Fibroblast of lung (primary cell): ENCODE measurements at places on chromosomes 3 and 15.

DNA sequence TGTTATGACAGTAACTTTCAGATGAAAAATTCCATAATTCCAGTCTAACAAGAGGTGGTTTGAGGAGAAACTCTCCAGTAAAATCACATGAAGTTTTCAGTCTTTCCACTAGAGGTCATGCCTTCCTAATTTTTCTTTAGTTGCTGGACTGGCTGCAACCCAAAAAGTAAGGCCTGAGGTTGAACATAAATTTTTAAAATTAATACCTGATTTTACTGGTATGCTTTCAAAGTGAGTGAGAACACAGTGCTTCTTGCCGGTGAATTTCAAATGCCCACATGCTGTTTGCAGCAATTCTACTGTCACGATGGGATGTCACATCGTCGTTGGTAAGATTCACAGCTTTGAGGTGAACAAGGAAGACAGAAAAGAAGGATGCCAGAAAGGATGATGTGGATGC lies 89.0 kb upstream of the FGF12 start:
- DNase-seq: peak; percentile 75

DNA sequence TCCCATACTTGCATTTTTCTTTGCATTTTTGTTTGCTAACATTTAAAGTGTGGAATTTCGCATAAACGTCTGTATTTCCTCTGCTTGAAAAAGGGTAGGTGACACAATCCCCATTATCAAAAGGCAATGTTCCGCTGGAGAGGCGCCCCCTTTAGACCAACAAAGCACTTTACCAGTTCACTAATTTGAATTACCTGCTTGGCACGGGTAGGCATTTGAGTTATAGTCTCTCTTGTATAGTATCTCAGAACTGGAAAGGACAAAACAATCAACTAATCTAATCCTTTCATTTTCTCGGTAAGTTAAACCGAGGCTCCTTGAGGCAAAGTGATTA lies 775 bp upstream of the CCDC39 start:
- no peak for DNase-seq

DNA sequence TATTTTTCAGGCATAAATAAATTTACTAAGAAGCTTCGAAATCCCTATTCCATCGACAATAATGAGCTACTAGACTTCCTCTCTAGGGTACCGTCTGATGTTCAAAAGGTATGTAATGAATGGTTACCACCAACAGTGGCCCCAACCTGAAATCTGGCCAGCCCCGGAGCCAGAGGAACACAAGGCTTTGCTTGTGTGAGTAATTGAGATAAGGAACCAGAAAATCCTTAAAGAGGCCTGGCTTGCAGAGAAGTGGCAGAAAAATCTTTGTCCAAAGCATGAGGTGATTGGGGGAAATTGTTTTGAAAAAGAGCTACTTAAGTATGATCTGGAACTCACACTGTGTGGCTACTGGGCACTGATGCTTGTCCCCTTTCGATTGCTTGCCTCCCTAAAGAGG lies 245.3 kb downstream of the MCTP2 start:
- no peak for DNase-seq

GRCh38 chr3:139226731-139227130 lies 117.1 kb upstream of the MRPS22 start:
- DNase-seq: no peak

DNA sequence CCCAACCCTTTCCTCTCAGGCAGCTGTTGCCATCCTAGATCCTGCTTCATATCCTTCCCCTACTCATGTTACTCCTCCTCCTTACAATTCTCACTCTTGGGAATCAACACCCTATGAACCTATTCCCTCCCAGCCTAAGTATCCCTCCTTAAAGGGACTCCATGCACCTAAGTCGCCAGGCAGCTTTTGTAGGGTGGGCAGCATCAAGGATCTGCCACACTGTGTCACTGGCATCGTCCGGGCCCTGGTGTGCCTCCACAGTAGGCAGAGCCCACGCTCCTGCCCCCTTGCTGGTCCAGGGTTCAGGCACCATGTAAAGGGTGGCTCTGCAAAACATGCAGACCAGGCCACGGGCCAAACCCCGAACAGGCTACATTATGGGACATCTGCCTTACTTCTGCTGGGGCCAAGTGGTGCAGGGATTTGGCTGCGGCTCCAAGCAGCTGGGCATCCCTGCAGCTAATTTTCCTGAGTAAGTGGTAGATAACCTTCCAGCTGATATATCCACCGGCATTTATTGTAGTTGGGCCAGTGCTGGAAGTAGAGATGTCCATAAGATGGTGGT lies 53.4 kb downstream of the GSK3B start:
- DNase-seq: no peak

DNA sequence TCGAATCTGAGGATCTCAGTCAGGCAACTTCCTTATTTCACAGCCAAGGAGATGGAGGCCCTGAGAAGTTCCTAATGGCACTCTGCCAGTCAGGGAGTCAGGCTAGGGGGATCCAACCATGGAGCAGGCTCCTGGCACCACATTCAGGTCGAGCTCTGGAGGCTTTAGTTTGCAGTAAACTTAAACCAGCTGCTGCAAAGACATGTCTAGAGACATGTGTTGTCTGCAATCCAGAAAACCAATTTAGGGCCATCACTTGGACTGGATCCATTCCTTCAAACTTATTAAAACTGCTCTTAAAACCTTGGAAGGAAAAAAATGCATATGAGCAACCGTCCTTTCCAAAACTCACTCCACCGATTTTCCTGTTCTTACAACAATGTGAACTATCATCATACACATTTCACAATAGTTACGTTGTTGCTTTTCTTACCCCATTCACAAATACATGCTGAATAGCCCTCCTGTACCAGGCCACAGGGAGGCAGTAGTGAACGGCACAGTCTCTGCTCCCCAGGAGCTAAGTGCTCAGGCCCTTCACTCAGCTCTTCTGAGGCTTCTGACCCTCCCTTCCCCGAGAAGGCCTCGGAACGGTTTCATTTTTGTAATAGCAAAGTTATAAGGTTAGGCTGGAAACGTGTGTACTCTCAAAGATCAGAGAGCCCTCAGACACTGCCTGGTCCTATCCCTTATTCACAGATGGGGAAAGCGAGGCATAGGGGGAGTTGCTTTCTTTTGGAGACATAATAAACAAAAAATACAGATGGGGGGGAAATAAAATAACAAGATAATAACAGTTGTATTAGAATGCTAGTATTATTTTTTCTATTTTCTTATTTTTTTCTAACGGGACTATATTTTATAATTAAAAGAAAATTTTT lies 20.1 kb downstream of the RFT1 start:
- DNase-seq: peak; percentile 91

DNA sequence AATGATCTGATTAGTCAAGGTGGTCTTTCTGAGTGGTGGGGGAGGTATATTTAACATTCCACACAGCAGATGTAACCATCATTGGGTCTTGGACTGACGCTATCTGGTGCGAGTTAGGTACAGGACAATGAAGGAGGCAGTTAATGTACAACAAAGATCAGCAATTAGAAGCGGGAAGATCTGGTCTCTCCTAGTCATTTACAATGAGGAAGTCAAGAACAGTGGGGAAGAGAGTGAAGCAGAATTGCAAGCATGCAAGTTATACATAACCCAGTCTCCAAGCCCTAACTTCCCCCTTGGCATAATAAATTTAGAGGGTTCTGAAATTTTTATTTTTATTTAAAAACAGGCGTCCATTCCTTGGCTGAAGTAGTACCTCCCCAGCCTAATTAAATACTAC lies 14.1 kb downstream of the GPD1L start:
- DNase-seq: no peak

- DNase-seq: peak; percentile 29
Observed at GRCh38 chr3:158105710-158106253, 438 bp downstream of the SHOX2 start.

- DNase-seq: peak; percentile 8
Observed at GRCh38 chr3:155218462-155218861, 75.0 kb downstream of the STRIT1 start.

- DNase-seq: no peak
Observed at GRCh38 chr3:128237348-128238183, 84.3 kb downstream of the EEFSEC start.

DNA sequence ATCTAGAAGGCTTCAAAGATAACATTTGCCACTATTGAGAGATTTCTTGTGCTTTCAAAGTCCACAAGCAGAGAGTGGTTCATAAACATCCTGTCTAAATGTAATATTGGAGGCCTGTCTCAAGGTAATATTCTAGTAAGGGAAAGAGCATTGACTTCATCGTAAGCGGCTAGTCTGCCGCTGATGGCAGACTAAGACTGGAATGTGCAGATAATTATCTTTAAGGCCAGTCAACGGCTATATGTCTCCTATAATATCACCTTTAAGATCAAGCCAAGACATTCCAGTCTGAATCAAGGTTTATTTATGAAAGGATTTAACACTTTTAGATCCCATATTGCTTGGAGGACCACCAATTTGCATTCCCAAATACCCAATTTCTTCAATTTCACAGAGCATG lies 424.2 kb upstream of the WNT5A start:
- DNase-seq: no peak
